ENCODE measurements at places on chromosomes 4 and X. TPM values are rescaled to one million over a fixed set of nuclear protein-coding genes. Genes with fewer than 3 reads are reported as not detected.

RAB41 gene
- not detected for total RNA-seq

N4BP2 gene
- 3.2 TPM for total RNA-seq

SPOCK3 gene
- total RNA-seq, result 0.34 TPM

TRAPPC2 gene
- 5.0 TPM for total RNA-seq

All from cardiac ventricle fibroblast (primary cell).